Amygdala (tissue), 56 donors: ENCODE measurements at places on chromosomes 5 and 9.

DNA sequence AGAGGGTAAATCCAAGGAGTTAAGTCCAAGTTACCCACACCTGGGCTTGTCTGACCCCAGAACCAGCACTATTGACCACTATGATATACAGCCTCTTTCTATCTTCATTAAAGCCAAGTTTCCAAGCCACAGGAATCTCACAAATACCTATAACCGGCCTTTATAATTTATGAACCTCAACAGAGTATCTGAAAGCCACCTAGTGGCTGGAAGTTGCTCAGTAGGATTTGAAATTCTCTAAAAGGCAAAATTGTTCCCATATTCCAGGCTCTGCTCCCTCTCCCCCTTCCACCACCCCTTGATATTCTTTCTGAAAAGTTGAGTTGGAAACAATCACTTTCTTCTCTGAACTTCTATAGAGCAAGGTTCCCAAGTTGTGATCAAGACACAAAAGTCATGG lies 106.4 kb upstream of the GPR151 start:
- DNase-seq: no peak

DNA sequence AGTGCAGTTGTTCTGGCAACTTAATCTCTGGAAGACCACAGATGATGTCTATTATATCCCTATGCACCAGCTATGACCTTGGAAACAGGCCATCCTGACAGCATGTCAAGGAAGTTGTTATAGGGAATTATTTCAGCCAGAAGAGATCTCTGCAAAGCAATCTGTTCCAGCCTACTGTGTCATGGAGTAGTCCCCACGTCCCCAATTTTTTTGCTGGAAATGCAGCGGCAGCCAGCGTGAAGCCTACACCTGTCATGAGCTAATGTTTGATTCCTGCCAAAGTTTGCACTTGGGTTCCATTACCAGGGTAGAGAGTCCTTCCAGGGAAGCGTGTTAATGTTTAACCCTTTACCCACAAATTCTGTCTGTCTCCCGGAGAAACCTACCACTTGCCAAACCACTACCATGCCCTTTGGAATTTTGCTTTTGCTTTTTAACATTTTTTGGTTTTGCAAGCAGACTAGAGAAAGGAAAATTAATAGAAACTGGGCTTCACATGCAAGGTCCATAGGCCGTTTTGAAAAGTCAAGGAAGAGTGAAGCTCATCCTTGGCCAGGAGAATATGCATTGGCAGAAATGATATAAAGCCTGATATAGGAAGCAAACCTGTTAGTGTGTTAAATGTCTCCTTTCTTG lies 174.9 kb upstream of the SPRY4 start:
- no peak for DNase-seq

DNA sequence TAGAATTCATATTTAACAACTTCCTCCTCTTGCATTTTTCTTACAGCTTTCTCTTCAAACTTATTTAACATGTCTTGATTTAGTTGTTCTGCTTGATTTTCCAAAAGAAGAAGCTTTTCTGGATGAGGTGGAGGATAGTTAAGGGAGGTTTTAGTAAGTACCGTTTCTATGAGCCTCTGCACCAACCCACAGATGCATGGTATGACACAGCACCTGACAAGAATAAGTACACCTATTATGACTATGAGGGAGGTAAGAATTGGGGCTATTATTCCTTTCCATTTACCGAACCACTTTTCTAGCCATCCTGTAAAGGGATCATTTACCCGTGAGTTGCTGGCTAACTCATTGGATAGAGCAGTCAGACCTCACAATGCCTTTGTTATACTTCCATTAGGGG lies 2.5 kb upstream of the HMGCS1 start:
- DNase-seq: no peak

GRCh38 chr9:124329206-124329792 lies 71.5 kb downstream of the NEK6 start:
- DNase-seq: no peak

DNA sequence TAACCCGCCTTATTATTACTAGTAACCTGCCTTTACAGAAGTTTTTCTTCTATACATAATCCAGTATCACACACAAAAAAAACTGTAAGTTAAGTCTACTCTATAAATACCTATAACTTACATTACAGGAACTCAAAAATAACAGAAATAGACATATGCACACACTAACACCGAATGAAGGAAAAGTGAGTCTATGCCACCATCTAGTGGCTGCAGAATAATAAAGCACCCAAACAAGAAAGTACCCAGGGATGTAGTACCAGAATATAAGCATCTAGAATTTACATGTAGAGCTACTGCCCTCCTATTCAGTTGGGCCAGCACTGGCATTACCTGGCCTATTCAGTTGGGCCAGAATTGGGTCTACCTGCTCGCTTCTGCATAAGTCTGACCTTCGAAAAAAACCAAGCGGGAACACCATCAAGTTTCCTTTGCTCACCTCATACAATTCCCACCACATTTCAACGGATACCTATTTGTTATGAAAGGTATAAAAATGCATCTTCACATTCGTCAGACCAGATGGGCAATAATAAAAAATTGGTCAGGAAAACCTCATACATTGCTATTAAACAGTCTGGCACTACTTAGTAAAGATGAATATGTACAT lies 4.0 kb upstream of the NIPSNAP3A start:
- DNase-seq: peak; percentile 3

DNA sequence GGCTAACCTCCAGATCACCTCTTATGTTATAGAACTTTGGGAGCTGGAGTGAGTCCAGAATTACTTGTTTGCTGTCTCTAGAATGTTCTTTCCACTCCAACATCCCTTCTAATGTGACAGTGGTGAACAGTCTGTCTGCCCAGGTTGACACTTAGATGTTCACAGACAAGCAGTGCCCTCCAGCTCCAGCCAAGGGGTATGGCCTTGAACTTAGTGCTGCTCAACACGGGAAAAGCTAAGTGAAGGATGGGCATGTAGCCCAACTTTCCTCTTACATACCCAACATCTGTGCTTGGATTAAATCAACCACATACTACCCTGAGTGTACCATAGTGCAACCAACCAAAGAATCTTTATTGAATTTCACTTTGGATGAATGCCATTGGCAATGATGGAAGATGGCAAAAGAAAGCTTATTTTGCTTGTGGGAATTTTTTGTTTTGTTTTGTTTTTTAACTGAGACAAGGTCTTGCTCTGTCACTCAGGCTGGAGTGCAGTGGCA lies 201.2 kb downstream of the NXNL2 start:
- no peak for DNase-seq

GRCh38 chr9:112031400-112031799 lies 134.8 kb downstream of the UGCG start:
- DNase-seq: no peak
